ENCODE measurements at places on chromosomes 4 and X.

DNA sequence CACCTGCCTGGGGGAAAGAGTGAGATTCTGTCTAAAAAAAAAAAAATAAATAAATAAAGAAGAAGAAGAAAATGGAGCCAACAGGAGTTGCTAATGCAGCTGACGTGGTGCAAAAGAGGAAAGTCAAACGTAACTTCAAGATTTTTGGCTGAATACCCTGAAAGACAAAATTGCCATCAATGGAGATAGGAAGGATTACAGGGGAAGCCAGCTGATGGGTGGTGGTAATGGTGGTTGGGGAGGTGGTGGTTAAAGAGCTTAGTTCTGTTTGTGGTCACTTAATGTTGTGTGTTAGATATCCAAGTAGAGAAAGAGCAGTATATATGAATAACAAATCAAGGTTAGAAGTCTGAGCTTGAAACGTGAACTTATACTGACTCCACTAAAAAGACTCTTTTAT, 225.4 kb downstream of the ARHGAP24 start:
- no peak for DNase-seq

DNA sequence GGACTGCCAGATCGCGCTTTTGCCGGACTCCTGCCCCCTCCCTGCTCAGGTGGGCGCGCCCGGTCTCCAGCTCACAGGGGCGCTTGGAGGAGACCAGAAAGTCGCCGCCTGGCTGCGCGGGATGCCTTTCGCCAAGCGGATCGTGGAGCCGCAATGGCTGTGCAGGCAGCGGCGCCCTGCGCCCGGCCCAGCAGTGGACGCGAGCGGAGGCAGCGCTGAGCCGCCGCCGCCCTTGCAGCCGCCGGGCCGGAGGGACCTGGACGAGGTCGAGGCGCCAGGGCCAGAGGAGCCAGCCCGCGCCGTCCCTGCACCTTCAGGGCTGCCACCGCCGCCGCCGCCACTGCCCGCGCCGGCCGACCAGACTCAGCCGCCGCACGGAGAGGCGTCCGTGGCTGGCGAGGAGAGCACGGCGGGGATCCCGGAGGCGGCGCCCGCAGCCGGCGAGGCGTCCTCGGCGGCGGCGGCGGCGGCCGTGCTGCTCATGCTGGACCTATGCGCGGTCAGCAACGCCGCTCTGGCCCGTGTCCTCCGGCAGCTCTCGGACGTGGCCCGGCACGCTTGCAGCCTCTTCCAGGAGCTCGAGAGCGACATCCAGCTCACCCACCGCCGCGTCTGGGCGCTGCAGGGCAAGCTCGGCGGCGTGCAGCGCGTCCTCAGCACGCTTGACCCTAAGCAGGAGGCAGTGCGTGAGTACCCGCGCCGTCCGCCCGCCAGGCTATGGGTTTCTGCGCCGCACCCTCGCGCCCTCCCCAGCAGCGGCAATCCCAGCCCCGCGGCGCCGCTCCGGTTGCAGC, 834 bp downstream of the NHS start:
- no peak for DNase-seq

DNA sequence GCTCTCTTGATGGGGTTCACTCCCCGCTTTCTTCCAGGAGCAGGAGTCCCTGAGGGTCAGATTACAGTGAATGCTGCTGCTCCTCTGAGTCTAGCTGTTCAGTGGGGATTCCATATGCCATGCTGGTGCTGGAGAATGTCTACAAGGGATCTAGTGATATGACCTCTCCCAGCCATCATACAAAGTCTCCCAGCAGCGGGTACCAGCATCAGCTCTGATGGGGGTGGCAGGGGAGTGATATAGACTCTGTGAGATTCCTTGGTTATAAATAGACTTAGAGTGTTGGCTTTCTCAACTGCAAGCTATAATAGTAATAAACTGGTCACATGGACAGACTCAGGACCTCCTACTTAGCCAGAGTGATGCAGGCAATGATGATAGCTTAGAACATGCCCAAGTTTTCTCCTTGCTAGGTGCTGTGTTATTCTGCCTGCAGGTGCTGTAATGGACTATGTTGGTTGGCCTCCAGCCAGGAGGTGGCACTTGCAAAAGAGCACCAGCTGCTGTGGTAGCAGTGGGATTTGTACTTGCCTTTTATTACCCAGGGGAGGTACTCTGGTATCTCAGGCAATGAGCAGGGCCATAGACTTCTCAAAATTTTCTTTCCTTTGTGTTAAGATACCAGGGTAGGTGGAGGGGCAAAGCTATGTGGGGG, 202.9 kb downstream of the CHIC1 start:
- no peak for DNase-seq

DNA sequence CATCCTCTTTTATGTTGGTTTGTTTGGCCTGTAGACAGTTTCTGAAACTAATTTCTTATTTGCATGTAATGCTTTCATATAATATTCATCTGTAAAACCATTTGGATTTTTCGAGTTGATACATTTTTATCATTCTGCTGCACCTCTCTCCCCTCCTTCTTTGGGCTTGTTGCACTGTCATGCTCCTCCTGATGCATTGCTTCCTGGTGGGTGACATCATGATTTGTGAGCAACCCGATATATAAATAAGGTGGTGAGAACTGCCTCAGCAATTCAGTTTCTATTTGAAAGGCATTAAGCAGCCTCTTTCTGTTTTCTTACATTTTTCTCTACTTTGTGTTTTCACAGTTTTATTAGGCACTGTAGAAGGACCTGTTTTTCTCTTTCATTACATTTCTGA, 515.7 kb downstream of the RPA4 start:
- DNase-seq: no peak

DNA sequence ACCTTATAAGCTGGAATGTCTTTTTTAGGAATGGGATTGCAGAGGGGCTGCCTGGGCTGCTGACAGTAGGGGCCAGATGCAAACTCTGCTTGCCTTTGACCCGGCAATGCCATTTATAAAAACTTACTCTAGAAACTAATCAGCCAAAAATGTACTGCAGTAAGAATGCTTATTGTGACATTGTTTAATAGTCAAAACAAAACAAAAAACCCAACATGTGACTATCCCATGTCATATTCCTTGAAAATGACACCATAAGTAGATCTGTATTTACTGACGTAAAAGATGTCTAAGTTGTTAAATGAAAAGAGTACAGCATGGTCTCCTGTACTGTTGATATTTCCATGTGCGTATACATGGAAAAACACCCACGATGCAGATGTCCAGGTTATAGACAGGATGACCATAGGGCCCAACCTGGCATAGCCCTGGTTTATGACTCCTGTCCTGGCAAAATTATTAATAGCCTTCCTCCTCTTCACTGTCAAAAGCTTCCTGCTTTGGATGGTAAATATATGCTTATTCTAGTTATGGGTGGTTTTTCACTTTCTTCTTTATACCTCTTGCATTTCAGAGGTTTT, 138.9 kb downstream of the PTTG2 start:
- no peak for DNase-seq

DNA sequence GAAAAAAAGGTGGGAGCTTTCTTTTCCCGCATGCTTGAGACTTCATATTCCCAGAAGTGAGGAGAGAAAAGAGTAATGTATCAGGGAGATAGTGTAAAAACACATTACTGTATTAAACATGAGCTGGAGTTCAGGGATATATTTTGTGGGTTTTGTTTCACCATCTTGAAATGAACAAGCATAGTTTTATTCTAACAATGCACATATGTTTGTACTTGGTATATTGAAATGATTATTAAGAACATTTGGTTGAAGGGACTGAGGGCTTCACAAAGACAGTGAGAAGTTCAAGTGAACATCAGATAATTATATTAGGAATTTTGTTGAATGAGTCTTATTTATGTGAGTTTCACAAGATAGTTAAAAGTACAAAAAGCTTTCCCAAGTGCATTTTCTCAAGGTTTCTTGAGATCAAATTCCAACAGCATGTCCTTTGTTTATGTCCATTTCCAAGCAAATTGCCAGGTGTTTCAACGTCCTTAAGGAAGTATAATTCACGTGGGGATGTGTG, 368.8 kb downstream of the ANKRD50 start:
- DNase-seq: no peak

DNA sequence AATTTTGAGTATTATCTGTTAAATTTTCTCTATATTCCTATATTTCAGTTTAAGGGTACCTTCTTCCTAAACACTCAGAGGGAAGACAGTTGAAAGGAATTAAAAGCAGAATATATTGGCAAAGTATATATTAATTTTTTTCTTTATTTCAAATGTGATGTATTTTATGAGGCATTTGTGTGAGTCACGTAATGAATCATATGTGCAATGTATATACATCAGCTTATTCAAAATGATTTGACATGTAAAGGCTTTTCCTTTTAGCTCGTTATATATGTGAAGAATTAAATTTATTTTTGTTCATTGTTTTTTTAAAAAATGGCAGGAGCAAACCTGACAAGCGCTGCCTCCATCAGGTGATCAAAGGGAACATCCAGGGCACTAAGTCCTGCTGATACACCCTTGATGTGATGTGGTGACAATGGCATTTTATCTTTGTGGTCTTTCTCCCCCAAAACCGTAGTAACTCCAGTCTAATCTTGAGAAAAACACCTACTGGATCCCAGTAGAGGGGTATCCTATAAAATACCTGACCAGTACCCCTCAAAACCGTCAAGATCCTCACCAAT, 8.9 kb downstream of the WWC2 start:
- DNase-seq: no peak

DNA sequence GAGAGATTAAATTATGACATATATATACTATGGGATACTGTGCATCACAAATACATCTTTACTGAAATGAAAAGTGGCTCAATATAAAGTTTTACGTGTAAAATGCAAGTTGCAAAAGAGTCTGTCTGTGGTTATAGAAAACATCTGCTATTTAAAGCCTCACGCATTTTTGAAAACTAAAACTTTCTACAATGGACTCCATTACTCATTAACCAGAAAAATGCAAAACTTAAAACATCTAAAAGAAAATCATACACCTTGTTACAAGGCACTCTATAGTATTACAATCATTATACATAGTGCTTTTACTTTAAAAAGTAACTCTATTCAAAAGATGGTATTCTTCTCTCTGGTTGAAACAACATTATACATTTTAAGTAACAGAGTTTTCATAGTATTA, 755.6 kb downstream of the DMD start:
- DNase-seq: no peak

GRCh38 chrX:129450123-129450522, 73.2 kb downstream of the SMARCA1 start:
- DNase-seq: no peak

- DNase-seq: no peak
Measured at GRCh38 chrX:43508694-43509093, 147.4 kb upstream of the MAOA start.

DNA sequence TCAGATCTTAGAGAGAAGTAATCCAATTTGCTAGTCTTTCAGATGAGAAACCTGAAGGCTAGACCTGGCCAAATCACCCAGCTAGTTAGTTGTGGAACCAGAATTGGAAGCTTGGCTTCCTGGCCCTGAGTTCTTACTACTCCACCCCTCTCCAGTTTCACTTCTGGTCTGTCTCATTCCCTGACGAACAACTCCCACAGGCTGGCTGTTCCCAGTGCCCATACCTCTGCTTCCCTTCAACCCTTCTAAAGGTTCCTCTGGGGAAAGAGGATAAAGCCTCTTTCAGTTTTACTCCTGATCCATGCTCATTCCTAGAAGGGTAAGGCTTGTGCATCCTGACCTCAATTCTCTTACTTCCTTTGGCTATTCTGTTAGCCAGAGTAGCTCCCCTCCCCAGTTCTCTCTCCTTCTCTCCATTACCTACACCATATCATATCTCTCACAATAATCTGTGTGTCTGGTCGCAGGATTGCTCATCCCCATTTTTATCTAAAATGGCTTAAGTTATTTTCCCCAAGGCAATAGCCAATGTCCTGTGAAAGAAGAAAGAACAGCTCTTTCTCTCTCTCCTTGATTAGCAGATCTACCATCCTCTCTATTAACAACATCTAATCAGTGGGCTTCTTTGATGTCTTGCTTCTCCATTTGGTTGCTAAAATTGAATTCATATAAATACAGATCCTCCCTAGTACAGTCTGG, 155.0 kb upstream of the MAOA start:
- DNase-seq: no peak

GRCh38 chr4:40114206-40114605, 57.6 kb downstream of the N4BP2 start:
- DNase-seq: no peak
